Epithelial cell of alveolus of lung (primary cell): ENCODE measurements at places on chromosomes 6 and 20. TPM values are rescaled to one million over a fixed set of nuclear protein-coding genes. Genes with fewer than 3 reads are reported as not detected.

The SAPCD1 gene
- total RNA-seq, result not detected in 2 replicates

The UCKL1 gene
- 18.7 and 23.4 TPM in 2 replicates for total RNA-seq

The PRND gene
- total RNA-seq, result 0.26 and 0.48 TPM in 2 replicates

The EDN3 gene
- total RNA-seq, result not detected in 2 replicates

The MUCL3 gene
- not detected in 2 replicates for total RNA-seq
